ENCODE measurements at places on chromosomes 2 and 18. TPM values are rescaled to one million over a fixed set of nuclear protein-coding genes. Genes with fewer than 3 reads are reported as not detected.

DNA sequence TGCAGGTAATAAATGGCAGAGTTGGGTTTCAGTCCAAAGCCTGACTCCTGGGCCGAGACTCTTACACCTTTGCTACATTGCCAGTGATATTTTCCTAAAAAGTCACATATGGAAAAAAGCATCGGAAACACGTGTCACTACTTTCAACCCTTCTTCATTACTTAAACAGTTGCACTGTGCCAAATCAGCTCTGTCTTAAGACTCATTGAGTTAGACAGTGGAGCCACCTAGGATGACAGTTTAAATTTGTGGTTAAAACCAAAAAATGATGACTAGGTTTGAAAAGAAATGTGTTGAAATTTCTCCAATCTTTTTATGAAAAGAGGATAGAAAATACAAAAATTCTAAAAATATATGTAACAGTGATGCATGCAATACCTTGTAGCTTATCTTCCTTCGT lies 97.5 kb downstream of the TMEM247 start:
- DNase-seq: no peak

DNA sequence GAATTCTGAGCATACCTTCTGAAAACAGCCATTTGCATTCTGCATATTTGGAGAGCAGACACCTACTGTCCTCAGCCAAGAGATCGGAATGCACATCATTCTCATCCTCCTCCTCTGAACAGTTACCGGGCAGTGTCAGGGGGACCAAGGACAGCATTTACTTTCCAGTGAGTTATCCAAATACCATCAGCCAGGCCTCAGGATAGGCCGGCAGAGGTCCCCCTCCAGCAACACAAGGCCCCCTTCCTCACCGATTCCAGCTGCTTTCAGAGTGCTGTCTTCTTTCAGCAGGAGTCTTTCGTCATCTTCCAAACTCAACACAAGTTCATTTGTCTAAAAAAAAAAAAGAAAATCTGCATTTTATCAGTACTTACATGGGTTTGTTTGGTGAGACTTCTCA lies 55.3 kb downstream of the C2orf76 start:
- DNase-seq: no peak

GRCh38 chr2:171964308-171964707 lies 35.4 kb upstream of the METAP1D start:
- no peak for DNase-seq

DNA sequence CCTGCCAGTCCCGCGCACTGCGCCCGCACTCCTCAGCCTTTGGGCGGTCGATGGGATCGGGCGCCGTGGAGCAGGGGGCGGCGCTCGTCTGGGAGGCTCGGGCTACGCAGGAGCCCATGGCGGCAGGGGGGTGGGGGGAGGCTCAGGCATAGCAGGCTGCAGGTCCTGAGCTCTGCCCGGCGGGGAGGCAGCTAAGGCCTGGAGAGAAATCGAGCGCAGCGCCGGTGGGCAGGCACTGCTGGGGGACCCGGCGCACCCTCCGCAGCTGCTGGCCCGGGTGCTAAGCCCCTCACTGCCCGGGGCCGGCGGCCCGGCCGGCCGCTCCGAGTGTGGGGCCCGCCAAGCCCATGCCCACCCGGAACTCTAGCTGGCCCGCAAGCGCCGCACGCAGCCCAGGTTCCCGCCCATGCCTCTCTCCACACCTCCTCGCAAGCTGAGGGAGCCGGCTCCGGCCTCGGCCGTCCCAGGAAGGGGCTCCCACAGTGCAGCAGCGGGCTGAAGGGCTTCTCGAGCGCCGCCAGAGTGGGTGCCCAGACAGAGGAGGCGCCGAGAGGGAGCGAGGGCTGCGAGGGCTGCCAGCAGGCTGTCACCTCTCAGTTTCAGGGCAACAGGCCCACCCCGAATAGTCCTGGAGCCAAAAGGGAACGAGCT lies 74.1 kb downstream of the PSMG2 start:
- DNase-seq: no peak

- peak; percentile 25 for DNase-seq
Observed at GRCh38 chr18:57107140-57107832, 39.6 kb upstream of the BOD1L2 start.

DNA sequence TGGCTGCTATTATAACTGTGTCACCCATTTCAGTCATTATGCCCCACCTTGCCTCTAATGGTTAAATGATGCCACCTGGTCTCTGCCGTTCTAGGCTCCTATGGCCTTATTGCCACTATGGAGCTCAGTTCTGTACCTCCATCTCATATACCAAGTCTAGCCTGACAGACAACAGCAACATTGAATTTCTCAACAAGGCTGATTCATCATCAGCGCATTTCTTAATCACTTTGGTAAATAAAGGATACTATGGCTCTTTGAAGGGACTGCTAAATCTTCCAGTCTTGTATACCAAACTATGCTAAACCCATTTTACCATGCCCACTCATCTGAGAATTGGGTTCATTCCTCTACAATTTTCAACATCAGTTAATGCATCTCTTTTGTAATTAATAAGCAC lies 784.5 kb upstream of the CELF4 start:
- no peak for DNase-seq

- DNase-seq: peak; percentile 31
Observed at GRCh38 chr2:230924470-230925341, at the start of gene GPR55. GPR55 (minus strand) TSS chr2:230925242; CDS start chr2:230910962, 14,280 bp downstream.

DNA sequence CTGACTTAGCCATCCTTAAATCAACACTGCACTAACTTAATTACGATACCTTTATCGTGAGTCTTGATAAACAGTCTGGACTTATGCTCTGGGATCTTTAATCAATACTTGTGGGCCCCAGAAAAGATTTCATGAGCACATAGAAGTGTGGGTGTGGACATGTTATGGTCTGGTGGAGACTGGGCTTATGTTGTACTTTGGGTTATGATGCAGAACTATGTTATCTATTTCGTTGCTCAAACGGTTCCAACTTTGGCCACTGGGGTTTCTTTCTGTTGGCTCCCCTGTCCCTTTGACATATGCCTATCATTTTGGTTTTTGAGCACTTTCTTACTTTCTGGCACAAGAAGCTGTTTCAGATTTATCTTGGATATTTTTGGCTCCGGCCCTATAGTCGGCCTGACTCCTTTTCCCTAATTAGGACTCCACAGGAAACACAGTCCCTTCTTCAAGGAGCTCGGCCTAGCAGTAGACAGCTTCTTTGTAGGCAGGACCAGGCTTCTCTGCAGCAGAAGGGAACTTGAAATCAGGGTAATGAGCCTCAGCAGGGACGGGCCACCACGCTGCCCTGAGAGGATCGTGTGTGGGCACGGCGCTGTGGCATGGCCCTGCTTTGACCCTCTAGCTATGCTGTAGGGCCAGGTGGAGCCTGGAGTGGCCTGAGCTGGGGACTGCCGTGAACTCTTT lies 54.6 kb upstream of the TXNDC2 start:
- no peak for DNase-seq

DNA sequence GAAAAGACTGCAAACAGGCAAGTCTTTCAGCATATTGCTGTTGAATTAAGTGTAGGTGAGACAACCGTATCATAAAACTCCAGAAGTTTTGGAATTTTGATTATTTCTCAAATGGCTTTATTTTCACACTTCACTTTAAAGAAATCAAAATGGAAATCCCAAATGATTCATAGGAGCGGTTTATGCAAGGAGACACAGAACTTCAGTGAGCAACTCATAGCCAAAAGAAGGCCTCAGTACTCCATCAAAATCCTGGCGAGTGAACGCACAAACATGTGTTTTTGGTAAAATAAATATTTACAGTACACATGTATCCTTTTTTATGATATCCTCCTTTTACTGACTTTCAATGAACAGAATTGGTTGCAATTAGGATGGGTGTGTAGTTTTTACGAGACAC lies 140.4 kb upstream of the APCDD1 start:
- DNase-seq: no peak

- DNase-seq: no peak
Observed at GRCh38 chr2:164504253-164504652, 117.0 kb downstream of the GRB14 start.

- no peak for DNase-seq
Observed at GRCh38 chr2:128661311-128661710, 342.6 kb upstream of the HS6ST1 start.

GRCh38 chr2:134564549-134564948 lies 154.3 kb downstream of the TMEM163 start:
- no peak for DNase-seq

DNA sequence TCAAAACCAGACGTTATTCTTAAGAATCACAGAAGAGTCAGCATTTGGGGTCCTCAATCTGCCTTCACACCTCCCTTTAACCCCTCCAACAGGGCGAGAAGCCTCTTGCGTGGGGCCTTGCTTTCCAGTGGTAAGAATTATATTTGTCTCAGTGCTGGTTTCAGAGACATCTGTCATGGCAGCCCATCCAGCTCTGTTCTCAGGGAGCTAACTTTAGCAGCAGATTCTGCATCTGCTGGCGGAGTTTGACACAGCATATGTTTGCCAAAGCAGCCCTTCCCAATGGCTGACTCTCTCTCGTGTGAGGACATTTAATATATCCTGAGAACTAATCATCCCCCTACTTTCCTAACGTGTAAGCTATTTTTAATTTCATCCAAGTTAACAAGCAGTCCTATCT lies 91.5 kb upstream of the BCL11A start:
- DNase-seq: no peak

GRCh38 chr18:79955302-79956075 lies 4.0 kb upstream of the SLC66A2 start:
- no peak for DNase-seq

- no peak for DNase-seq
Observed at GRCh38 chr2:96964221-96964905, 22.0 kb downstream of the FAM178B start.

GRCh38 chr2:26612034-26612433 lies 29.1 kb downstream of the CIB4 start:
- DNase-seq: no peak

GRCh38 chr2:3487432-3487831 lies 31.9 kb downstream of the ADI1 start:
- DNase-seq: no peak

DNA sequence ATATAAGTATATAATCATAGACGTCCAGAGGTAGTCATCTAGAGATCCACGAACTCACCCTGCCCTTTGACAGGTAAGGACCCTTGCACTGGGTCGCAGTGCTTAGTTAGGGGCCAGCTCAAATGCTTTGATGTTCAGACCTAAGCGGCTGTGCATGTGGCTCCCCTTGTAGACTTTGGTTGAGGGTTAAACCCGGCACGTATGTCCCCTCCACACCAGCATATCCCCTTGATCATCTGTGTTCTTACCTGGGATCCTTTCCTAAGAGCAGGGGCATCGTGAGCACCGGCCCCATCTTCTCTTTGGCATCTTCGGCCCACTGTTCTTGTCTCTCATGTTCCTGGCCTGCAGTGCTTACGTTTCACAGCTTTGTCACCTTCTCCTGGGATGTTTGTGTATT lies 31.4 kb downstream of the GRHL1 start:
- no peak for DNase-seq

- no peak for DNase-seq
Observed at GRCh38 chr2:180819106-180819505, 161.3 kb upstream of the UBE2E3 start.

- DNase-seq: no peak
Observed at GRCh38 chr18:58970943-58971790, 106.5 kb downstream of the ZNF532 start.

DNA sequence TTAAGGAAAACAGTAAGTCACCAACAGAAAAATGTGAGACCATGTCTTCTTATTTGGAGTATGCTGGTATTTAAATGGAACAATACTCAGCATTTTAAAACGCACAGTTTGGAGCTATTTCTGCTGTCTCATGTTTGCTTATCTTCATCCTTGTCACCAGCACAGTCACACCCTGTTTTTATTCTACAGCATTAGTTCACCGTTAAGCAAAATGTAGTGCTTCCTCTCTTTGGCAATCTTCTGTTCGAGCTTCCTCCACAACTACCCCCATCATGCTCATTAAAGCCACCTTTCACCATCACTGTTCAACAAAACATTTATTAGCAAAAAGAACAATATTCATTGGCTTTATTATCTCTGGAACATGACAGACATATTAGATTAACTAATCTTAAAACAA lies 64.0 kb downstream of the SLC40A1 start:
- DNase-seq: no peak

GRCh38 chr18:9082711-9083510 lies 19.6 kb upstream of the NDUFV2 start:
- DNase-seq: no peak

DNA sequence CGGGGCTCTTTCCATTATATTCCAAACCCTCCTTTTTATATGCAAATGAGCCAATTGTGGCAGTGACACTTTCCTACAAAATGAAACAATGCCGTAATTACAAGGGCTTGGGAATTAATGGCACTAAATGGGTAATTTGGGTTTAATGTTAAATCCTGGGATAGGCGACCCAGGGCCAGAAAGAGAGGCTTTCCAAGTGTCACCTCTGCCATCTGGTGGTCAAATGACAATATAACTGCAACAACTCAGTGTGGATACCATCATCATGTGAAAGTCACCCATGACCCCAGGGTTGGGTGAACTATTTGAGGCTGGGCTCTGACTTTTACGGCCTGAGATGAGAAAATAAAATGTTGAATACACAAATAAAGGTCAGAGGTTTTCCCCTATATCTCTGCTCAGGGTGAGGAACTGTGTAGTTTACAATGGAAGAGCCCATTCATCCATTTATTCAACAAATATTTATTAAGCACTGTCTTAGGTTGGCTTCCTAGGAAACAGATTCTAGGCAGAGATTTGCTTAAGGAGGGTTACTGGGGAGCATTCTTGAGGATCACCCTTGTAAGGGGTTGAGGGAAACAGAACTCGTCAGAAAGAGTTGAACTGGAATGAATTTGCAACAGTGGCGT lies 13.6 kb upstream of the THADA start:
- peak; percentile 66 for DNase-seq

Gene C2orf76
- total RNA-seq: 21.8 TPM

Gene TMEM178A
- not detected for total RNA-seq

Gene DPYSL5
- not detected for total RNA-seq

Gene EML6
- total RNA-seq: 0.09 TPM

Gene AOX1
- total RNA-seq: 15.2 TPM

Gene CCBE1
- total RNA-seq: not detected

Gene TGFA
- 0.64 TPM for total RNA-seq

Gene CD8B
- not detected for total RNA-seq

Gene TRPM8
- total RNA-seq: not detected

Gene EPHA4
- total RNA-seq: 59.3 TPM

Gene SP5
- total RNA-seq: not detected

Gene RETSAT
- 25.3 TPM for total RNA-seq

Gene LRRTM4
- 0.05 TPM for total RNA-seq

Gene MCEE
- 14.2 TPM for total RNA-seq

Gene QPCT
- 311 TPM for total RNA-seq

Measured in NCI-H460 (cell line).